ENCODE measurements at places on chromosomes 3 and 15.

- DNase-seq: no peak
These were observed 463.1 kb upstream of the NECTIN3 start for GRCh38 chr3:110608566-110608965.

DNA sequence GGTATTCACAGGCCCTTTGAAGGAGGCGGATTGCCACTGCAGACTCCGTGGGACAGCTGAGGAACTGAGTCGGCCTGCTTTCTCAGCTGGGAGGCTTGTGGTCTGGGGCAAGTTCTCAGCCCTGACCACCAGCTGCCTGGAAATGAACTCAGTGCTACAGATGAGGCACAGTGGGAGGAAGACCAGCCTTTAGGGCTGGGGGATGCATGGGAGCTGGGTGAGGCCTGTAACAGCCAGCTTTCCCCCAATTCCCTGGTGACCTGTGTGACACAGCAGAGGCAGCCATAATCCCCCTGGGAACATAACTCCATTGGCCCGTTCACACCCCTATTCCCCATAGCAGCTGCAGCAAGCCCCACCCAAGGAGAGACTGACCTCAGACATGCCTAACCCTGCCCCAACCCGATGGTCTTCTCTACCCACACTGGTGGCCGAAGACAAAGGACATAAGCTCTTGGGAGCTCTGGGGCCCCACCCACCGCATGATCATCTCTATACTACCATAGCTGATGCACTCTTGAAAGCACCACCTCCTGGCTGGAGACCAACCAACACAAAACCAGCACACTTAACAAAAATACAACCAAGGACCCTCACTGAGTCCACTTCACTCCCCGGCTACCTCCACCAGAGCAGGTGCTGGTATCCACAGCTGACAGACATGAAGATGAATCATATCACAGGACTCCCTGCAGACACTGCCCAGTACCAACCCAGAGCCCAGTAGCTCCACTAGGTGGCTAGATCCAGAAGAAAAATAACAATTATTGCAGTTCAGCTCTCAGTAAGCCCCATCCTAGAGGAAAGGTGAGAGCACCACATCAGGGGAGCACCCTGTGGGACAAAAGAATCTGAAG lies 24.9 kb downstream of the ZMAT3 start:
- no peak for DNase-seq

DNA sequence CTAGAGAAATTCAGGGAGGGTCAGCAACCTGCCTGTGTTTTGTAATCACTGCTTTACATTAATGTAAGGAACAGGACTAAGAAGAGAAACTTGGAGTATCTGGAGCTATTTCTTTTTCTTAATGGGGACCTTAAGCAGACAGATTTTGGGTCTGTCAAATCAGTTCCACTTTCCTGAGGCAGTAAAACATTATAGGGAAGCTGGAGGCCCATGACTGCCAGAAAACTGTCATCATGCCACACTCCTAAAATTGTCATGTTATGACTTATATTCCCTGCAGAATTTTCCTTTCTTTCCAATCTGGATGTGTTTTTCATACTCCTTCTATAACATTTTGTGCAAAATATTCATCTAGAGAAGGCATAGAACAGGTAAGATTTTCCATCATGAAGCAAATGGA lies 28.8 kb downstream of the DGKG start:
- DNase-seq: no peak

GRCh38 chr15:84714821-84715220 lies 1.1 kb downstream of the SEC11A start:
- no peak for DNase-seq

DNA sequence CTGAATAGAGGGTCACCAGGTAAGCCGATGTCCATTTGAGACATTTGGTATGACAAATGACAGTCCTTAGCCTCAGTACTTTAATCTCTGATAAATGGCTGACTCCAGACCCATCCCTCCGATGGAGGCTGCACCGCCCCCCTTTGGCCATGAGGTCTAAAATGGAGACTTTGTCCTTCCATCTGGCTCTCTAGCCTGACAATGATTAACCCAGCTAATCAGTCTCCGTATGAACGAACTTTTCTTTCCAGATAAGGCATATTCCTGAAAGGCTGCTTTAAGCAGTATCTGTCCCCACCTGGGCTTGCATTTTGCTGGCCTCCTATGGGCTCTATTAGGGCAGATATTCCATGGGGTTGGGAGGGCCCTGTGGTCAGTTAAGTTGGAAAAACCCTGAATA lies 10.8 kb upstream of the MYZAP start:
- DNase-seq: no peak
